ENCODE measurements at places on chromosomes 1 and 21.

DNA sequence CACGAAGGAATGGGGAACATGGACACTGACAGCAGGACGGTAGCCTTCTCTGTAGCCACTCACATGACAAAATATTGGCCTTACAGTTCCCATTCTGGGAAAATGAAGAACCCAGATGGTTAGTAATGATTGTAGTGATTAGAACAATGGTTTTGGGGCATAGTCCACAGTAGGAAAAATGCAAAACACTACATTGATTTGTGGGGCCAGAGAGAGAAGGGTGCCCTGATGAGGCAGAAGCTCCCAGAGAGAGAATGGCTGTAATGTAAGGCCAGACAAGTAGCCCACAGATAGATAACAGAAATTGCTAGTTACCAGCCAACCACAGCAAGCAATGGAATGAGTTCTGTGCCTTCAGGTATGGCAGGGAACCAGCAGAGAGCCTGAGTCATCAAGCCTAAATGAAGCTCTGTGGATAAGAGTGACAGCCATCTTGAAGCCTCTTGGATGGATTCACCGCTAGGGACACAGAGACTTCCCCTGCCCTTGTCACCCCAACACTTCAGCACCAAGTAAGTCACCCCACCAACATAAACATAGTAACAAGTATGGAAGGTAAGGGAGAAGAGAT is 206.1 kb downstream of the BACH1 start:
- DNase-seq: no peak

GRCh38 chr1:200869753-200870391 is 2.9 kb upstream of the GPR25 start:
- no peak for DNase-seq

DNA sequence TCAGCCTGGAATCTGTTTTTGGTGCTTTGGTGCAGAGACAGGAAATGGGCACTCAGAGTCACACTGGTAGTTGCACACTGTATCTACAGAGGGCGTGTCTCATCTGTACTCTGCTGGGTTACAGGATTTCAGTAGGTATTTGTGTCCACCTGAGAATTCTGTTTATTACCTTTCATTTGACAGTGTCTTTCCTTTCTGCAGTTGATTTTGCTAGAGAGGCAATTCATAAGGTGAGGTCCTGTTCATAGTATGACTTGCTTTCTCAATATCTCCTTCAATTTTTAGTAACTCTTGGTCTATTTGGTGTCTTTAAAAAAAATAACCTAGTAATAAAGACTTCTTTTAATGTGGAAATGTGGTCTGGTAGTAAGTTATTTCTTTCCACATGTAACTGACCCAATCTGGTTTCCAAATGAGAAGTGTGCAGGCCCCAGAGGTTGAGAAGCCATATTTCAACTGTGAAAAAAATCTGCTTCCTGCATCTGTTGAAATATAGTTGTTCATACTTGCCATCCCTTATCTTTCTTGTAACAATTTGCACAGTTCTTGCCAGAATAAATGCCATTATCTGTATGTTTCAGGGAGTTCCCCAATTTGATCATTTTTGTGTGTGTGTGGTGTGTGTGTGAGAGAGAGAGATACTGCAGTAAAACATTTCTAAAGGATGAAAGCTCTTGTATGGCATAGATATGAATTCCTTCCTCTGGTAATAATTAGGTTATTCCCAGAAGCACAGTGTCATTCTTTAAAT is 78.4 kb upstream of the DNAJC6 start:
- DNase-seq: no peak

DNA sequence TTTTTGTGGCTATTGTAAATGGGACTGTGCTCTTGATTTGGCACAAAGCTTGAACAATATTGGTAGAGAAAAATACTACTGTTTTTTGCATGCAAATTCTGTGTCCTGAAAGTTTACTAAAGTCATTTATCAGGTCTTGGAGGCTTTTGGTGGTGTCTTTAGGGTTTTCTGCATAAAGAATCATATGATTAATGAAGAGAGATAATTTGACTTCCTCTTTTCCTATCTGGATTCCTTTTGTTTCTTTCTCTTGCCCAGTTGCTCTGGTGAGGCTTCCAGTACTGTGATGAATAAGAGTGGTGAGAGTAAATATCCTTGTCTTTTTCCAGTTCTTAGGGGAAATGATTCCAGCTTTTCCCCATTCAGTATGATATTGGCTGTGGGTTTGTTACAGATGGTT is 1166.7 kb downstream of the NCAM2 start:
- DNase-seq: no peak

DNA sequence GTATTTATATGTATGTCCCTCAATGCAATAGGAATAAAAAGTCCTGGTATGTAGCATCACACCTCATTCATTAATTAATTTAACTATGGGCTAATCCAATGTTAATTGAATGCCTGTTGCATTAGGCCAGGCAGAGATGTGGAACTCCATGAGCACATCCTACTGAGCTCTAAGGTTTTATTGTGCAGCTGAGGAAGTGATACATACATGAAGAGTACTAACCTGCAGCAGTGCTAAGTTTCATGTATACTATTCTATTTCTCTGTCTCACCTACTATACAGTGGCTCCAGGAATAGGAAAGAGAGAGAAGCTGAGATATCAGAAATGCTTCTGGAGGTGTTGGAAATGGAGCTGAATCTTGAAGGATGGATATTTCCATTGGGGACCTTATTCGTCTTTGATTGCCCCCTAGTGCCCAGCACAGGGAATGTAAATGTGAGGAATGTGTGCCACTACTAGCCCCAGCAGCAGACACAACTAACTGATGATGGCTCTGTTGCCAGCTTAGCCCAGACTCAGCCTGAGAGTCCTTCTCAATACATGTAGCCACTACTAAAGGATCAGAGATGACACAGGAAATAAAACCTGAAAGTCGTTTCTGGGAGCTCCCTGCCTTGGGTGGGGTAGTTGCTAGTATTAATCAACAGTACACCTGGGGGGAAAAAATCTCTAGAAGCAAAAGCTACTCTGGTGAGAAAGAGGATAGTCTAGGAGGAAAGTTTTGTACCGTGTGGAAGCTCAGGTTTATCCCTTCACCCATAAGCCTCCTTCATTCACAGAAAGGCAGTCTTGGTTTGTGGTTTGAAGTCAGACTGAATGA is 173.3 kb upstream of the FOXD3 start:
- DNase-seq: no peak

GRCh38 chr1:211741116-211741515 is 65.7 kb upstream of the NEK2 start:
- no peak for DNase-seq

DNA sequence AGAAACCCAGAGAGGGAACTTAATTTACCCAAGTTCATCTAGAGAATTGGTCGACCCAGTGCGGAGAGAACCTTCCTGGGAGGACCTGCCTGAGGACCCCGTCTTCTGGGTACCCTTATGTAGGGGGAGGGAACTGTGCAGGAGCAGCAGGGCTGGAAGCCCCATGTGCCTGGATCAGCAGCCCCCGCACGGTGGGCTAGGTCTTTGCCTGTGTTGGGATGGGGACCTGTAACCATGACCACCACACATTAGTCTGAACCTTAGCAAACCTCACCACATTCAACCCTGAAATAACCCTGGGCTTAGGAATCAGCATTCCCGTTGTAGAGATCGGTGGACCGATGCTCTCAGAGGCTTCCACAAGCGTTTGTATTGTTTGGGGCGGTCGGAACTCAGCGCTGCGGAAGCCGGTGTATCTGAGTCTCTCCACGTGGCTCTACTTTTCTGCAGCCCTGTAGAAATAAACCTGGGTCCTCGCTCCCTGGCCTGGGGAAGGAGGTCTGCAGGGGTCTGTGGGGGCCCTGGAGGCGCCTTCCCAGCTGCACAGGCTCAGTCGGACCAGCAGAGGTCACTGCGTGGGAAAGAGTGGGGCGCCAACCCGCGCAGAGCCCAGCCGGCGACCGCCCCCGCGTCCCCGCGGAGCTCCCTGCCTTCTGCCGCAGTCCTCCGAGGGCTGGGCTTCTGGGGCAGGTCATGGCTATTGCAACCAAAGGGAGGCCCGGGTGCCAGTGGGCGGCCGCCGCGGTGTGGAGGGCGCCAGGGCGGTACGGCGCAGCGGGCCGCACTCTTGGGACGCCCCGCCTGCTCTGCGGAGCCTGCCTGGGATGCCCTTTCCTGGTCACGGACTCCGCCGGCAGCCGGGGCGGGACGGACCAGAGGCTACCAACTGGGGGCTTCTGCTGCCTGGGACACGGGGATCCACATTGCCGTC is 36.2 kb upstream of the KCNA10 start:
- peak; percentile 3 for DNase-seq

DNA sequence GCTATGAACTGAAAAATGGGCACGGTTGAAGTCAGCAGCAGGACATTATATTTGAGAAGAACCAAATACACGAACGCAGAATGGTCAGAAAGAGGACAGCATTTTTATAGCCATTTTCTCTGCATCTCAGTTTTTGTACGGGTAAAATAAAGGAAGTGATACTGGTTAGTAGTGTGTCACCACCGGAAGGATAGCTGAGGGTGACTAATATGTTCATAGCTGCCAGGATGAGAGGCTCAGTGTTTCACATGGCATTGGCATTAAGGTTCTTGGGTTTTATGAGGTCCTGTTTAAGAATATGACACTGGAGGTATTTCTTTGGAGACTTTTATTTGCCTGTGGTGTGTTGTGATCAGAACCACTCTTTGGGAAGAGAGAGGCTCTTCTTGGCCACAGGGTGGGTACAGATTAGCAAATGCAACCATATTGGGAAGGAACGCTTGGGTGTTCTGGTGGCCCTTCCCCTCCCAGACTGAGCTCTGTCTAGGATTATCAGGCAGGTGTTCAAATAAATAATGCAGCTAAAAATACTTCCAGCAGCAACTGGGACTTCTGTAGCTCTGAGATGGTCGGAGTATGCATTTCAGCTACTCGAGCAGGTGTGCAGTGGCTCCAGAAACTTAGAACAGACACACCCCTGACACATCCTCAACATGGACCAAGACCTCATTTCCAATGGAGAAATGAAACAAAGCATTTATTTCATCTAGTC is 158.2 kb downstream of the PBX1 start:
- DNase-seq: no peak

- no peak for DNase-seq
These were observed 75.2 kb downstream of the MPZL1 start for GRCh38 chr1:167797015-167797414.

- no peak for DNase-seq
These were observed 42.4 kb upstream of the ESRRG start for GRCh38 chr1:216765346-216766300.

GRCh38 chr21:18493422-18493821 is 89.8 kb upstream of the TMPRSS15 start:
- no peak for DNase-seq

DNA sequence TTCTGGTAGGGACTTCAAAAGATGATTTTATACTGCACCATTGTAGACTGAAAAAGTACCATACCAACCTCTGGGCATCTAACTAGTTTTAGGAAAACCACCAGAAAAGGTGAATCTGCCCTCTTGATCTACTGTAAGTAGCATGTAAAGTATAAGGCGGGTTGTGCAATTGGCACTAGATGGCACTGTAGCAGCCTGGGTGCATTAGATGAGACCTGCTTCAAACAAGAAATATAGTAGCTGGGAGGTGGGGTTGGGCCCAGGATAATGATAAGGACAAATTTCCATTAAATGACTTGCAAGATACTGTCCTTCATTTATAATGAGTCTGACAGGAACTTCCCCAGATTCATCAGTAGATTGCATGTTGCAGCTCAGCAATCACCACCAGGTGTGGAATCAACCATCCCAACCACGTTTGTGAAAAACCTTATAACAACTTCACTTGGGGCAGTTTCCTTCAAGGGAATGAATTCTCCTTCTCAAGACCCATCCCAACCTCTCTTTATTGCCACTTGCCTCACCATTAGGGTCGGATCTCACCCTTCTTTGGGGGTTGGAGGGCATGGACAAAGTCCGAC is 37.3 kb upstream of the IL10 start:
- DNase-seq: no peak

- no peak for DNase-seq
These were observed 1.5 kb downstream of the CD2 start for GRCh38 chr1:116755681-116756080.

DNA sequence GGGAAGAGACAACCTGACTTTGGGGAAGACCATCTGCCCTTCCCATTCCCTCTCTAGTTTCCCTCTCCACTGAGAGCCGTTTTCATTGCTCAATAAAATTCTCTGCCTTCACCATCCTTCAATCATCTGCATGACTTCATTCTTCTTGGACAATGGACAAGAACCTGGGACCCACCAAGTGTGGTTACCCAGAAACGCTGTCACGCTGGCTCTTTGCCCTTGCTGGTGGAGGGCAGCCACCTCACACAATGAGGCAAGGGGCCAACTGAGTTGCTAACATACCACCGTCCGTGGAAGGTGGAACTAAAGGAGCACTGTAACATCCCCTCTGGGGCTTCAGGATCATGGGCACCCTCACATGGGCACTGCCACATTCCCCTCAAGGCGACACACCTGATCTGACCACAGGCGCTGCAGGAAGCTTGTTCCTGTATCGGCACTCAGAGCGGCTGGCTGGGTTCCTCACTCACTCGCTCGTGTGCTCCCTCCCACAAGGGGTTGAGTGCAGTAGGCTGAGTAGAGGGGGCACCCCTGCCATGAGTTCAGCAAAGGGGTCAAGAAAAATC is 652.4 kb downstream of the PLPP3 start:
- DNase-seq: no peak

- no peak for DNase-seq
These were observed 363.8 kb downstream of the PTPRC start for GRCh38 chr1:199002661-199003060.

GRCh38 chr1:10122926-10123325 is 87.4 kb upstream of the KIF1B start:
- no peak for DNase-seq

GRCh38 chr1:162854245-162854882 is 6.6 kb downstream of the CCDC190 start:
- no peak for DNase-seq

DNA sequence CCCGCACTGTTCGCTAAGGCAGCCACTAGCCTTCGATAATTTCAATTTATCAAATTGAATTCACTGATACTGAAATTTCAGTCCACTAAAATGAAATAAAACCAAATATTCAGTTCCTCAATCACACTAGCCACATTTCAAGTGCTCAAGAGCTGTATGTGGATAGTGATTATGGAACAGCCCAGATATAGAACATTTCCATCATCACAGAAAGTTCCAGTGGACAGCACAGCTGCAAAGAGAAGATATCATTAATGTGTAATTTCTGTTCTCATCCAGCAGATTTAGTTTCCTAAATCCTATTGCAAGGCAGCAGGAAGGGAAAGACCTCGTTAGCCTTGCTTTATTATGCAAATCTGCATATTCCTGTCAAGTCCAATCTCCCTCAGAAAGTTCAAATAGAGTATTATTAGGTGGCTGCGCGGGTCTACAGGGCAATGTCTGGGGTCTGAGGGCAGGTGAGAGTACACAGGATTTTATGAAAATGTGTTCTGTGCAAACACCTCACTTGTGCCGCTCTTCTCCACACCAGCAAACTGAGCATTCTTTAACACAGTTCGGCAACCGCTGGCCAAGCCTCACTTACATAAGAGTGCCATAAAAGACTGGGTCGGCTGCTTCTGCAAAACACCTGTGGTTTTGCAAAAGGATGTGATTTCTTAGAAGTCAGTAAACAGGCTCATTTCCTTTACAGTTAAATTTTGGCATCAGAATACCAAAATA is 22.4 kb downstream of the CAPZB start:
- no peak for DNase-seq

All from stimulated activated CD4-positive, alpha-beta T cell treated with anti-CD3 and anti-CD28 coated beads, Interleukin-1b, Interleukin-23, amount 100 ng/mL, for 1 hour (primary cell).